Body of pancreas (tissue), 4 donors: ENCODE measurements at places on chromosomes 3 and 15. TPM values are rescaled to one million over a fixed set of nuclear protein-coding genes. Genes with fewer than 3 reads are reported as not detected.

GRCh38 chr3:141784531-141784930 is 21.3 kb downstream of the GRK7 start:
- DNase-seq, result no peak

GRCh38 chr15:39935241-39935640 is 1.3 kb downstream of the EIF2AK4 start:
- no peak for DNase-seq

GRCh38 chr15:45100884-45101625 is 12.9 kb downstream of the DUOX2 start:
- no peak for DNase-seq

DNA sequence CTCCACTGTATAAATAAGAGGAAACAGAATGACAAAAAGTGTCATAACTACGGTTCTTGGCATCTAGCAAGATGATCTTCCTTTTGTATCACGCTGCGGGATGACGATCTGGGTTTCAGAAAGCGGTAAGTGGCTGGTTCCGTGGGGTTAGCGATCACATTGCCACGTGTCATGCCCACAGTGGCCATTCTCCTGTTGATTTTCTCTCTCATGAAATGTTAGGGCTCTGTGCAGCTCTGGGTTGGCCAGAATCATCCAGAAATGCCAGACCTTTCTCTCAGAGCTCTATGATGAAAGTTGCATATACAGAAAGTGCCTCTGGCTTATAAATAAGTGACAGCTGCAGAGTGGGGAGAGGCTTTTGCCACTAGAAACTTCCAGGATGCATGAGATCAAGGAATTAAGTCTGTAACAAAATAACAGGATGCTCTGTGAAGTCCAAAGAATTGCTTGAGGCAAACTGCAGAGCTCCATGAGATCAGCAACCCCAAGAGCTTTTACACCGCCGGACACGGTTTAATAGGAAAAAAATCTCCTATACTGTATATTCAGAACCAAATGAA is 71.6 kb downstream of the ABTB1 start:
- no peak for DNase-seq

The ARL8B gene
- 21.0 TPM for total RNA-seq
